ENCODE measurements at places on chromosomes 4 and X.
A peak's percentile ranks its signal among the peaks of the same experiment; 100 is the strongest.

GRCh38 chr4:112706840-112707207, 69.9 kb downstream of the LARP7 start:
- no peak for DNase-seq

- DNase-seq, result no peak
These were observed 287.6 kb downstream of the PAPSS1 start for GRCh38 chr4:107432451-107432850.

- DNase-seq, result peak; percentile 52
These were observed 26.7 kb downstream of the NR3C2 start for GRCh38 chr4:148415500-148415899.

- DNase-seq, result no peak
These were observed 54.1 kb upstream of the IBSP start for GRCh38 chr4:87745064-87745807.

- DNase-seq, result no peak
These were observed 84.8 kb downstream of the PCDH10 start for GRCh38 chr4:133233922-133234321.

DNA sequence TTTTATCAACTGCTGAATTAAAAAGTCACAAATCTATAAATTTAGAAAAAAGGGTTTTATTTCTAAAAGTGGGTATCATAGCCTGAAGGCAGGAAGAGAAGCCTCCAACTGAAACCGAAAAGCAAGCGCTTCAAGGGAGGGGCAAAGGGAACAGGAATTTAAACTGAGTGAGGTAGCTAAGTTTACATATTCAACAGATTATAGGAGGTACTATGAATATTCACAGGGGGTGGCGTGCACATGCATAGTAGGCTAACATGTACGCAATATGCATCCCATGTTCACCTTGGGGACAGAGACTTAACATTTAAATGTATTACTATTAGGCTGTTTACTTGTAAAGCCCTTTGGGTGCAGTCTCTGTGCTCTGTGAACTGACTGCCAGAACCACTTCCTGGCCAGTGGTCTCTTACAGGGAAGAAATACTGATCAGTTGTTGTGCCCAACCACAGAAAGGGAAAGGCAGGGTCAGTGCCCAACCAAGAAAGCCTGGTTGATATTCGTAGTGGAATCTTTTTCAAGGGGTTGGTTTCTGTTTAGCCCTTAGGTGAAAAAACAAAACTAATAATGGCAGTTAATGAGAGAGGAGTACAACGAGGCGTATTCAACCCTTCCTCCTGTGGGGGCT, 168.7 kb upstream of the GALNTL6 start:
- DNase-seq, result no peak

GRCh38 chr4:94463771-94464170, 12.0 kb downstream of the PDLIM5 start:
- no peak for DNase-seq

DNA sequence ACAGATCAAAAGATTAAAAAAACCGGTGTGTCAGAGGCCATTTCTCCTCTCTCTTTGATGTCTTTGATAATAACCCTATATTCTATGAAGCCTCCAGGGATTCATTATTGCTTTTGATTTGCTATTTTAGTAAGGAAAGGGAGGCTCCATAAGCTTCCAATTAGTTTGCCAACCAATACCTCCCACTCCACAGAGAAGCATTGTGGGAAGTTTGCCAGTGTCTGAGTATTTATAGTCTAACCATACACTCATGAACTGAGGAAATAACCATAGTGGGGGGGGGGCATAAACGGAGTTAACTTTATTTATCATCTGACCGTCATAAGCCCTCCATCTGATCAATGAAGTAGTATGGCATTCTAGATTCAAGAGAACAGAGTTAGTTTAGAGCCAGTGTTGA, 1066.8 kb upstream of the PABPC4L start:
- no peak for DNase-seq

DNA sequence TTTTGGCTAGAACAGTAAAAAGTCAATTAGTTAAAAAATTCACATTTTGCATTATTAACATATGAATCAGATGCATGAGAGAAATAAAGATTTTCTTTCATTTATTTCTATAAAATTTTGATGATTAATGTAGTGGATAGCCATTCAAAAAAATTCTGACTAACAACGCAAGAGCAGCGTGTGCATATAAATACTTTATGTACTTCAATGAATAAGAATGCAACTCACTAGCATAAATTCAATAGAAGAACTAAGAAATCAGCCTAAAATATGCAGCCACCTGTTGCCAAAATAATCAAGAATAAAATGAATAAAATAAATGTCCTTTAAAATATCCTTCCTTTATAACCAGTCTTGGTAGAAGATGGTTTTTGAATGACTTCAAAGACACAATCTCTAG, 471.9 kb downstream of the PDGFC start:
- DNase-seq, result no peak

DNA sequence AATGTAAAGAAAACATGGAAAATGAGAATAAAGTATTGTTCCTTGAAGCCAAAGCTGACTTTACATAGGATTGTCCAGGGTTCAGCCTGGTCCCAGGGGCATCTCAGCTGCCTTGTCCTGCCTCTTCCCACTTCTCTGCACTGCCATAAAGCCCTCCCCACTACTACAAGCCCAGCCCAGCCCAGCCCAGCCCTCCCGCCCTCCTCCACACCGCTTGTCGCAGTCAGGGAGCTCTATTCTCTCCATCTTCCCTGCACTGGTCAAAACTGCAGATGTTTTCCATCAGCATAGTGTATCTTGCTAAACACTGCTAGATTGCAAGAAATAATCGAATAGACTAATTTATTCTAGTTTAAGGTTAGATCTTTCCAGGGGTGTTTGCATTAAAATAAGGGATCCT, 100.3 kb downstream of the TENM3 start:
- DNase-seq, result no peak

DNA sequence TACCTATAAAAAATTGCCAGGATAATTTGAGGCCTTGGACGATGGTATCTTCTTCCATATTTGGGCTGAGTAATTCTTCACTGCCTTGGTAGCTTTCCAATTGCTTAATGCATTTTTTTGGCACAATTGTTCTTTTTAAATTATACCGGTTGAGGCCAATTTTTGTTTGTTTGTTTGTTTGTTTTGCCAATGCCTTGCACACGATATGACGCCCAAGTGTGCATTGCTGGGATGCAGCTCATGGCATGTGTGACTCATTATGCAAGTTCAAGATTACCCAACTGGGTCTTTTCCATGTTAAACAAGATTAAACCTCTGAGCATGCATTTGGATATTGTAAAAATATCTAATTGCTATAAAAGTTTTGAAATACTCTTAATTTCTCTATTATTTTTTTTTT, 71.1 kb upstream of the KCNIP4 start:
- no peak for DNase-seq

Data from NCI-H1417 (cell line).